C1 segment of cervical spinal cord (tissue), 14 donors: ENCODE measurements at places on chromosomes 11 and 22.

GRCh38 chr11:289712-290620 is 1.0 kb downstream of the PGGHG start:
- DNase-seq, result no peak

DNA sequence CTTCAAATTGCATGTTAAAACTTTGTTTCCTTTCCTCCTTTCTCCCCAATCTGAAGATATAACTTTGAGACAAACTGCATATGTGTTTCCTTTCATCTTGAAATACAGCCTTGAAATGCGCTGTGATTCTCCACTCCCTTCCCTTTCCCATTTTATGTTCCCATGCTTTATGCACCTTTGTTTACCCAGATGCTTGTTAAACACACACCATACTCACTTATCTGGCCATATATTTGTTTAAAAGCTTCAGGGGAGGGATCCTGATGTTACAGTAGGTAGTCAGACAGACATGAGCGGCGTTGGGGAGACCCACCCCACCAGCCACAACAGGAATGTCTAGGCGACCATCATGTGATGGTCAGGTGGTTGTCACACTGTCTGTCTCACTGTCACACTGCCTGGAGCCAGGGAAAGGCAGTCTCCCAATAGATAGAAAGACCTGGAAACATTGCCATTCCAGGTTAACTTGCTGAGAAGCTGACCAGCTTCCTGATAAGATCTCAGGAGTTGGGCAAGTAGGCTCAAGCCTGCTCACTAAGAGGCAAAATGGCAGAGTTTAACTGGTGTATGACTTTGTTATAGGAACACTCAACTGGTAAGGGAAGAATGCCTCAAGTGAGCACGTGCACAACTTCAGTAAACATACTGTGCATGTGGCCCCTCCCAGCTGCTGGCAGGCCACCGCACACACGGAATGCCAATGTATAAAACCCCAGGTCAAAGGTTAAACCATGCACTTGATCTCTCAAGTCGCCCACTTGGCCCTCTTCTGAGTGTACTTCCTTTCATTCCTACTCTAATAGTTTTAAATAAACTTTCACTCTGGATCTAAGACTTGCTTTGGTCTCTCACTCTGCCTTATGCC is 23.5 kb upstream of the MSANTD2 start:
- DNase-seq, result no peak

DNA sequence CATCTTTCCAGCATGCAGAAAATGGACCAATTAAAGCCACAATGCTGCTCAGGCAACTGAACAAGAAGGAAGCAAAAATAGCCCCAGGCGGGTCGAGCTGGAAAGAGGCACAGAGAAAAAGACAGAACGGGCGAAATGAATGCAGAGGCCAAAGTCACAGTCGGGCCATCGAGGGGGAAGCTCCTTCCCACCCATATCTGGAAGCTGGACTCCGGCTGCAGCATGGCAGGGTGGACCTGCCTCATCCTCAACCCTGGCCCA is 58.6 kb upstream of the PRDM11 start:
- DNase-seq, result no peak

- no peak for DNase-seq
These were observed 5.6 kb downstream of the GAL start for GRCh38 chr11:68689737-68690625.

DNA sequence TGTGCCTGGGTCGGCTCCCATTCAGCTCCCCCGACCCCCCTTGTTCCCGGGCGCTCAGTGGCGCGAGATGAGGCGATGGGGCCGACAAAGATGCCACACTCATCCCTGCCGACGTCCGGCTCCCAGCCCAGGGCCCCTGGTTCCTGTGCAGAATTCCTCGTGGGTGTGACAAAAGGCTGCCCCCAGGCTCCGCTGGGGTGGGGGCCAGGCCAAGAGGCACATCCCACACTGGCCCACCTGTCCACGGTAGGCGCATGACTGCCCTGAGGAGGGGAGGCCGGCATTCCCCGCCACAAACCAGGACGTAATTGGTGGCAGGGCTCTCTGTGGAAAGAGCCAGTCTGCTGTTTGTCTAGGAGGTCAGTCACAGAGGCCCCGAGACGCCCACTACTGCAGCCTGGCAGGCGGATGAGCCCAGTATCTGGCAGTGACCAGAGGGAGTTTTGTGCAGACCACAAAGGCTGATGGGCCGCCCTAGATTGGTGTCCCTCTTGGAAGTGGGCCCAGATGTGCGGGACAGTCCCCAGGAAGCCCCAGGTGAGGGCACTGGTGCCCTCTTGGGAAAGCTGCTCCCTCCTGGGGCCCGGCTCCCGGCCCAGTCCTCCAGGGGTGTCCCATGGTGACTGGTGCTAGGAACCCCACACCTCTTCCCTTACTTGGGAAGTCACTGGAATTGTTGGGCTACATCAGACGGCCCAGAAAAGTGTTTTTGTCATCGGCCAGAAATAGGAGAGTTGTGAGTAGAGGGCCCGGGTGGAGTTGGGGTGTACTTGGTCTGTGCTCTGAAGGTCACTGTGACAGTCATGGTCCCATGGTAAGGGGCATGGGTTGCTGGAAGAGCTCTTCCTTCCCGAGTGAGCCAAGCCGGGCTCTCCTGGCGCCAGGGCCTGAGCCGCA is 5.8 kb downstream of the CCND1 start:
- no peak for DNase-seq

DNA sequence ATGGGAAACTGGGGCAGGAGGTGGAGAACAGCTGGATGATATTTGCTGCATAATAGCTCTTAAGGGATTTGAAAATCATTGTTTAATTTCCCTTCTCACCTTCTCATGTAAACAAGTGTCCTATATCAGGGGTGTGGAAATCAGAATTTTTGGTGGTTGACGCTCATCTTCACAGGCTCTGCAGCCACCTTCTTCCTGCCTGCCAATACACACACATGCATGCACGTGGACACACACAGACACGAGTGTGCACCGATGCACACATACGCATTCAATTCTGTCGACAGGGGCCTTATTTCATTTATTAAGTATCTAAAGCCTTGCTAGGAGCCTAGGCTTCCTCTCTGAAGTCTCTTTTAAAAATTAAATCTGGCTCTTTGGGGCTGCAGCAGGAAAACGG is 349.4 kb upstream of the NCAM1 start:
- no peak for DNase-seq

- DNase-seq, result no peak
These were observed 114.3 kb downstream of the ARHGAP42 start for GRCh38 chr11:100801225-100801999.

- peak; percentile 43 for DNase-seq
These were observed 6.7 kb upstream of the PAX6 start for GRCh38 chr11:31817621-31818424.

DNA sequence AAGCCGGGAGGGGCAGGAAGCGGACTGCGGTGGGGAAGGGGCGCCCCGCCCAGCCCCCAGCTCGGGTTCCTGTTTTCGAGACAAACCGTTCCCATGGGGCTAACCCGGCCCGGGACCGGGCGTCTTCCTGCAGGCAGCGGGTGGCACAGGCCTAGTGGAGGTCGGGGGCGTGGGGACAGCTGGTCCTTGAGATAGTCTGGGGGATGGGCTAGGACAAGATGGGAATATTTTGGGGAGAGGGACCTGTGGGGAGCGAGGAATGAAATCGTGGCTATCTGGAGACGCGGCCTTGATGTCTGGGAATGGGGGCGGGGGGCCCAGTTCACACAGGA is 1.2 kb upstream of the RASGRP2 start:
- peak; percentile 41 for DNase-seq

GRCh38 chr11:60918251-60918938 is 4.4 kb downstream of the TMEM109 start:
- no peak for DNase-seq

- DNase-seq, result no peak
These were observed 3.6 kb upstream of the VPS37C start for GRCh38 chr11:61164606-61165424.

- no peak for DNase-seq
These were observed 375.3 kb downstream of the DYNC2H1 start for GRCh38 chr11:103484545-103484944.

DNA sequence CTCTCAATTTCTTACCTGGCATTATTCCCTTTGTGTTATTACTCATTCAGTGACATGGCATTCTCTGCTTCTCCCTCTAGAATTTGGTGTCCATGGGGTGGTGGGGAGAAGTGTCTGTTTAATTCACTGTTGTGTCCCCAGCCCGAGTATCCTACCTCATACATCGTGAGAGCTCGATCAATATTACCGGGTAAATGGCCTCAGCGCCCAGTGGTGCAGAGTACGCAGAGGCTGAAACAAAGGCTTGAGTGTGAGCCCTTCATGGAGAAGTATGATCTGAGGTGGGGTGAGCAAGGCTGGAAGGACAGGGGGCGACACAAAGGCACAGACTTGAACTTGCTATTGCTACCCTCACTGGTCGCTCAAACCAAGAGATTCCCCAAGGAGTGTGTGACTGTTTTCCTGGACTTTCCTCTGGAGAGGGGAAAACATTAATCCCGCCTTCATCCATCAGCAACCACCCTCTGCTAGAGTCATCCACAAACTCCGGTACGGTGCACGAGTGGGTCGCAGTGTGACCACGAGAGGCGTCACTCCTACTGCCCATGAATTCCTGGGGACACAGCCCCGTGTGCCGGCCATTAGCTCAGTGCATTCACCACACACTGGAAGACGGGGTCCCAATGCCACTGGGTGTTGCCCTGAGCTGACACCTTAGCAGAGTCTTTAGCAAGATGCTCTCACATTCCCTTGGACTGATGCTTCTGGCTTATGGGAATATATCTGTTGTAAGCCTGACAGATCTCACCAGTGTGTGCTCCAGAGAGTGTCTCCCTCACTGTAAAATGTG is 35.0 kb upstream of the CCND1 start:
- no peak for DNase-seq

- no peak for DNase-seq
These were observed 3.9 kb downstream of the TMEM134 start for GRCh38 chr11:67465189-67465510.

- DNase-seq, result no peak
These were observed 17.5 kb upstream of the SLC25A1 start for GRCh38 chr22:19195796-19196731.

- DNase-seq, result no peak
These were observed at the start of gene SLC17A6 for GRCh38 chr11:22337596-22338485. Gene SLC17A6, plus strand, starts transcription at chr11:22338381. Its CDS starts 153 bp downstream, at chr11:22338534.

DNA sequence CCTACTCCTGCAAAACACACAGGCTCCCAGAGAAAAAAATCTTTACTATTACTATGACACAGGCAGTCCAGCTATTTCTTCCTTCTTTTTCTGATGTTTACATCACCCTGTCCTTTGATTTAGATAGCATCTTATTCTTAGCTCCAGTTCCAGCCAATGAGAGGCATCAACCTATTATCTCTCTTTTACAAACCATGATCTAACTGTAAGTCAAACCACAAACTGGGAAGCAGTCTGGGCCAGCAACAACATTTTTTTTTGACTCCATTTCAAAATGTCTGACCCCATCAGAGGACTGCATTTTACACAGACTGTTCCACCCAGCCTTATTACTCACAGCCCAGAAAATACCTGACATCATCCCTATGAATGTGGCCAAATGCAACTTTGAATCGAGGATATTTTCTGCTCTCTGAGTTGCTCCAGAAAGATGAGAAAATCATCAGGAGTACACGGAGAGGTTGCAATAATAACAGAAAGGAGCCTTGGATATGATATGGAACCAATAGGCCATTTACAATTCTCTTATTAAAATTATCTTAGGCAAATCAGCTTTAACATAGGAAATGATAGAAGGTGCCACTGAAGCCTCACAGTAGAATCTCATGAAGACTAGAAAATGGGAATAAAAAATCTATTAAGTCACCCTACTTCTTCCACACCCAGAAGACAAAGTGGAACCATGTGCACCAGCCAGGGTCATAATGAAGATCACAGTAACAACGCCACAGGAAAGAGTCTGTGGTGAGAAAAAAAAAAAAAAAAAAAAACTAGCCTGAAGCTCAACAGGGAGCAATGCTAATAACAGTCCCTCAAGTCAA is 21.2 kb downstream of the TBRG1 start:
- no peak for DNase-seq

- DNase-seq, result no peak
These were observed 8.6 kb upstream of the TRIM29 start for GRCh38 chr11:120146413-120147093.

GRCh38 chr22:41415554-41415953 is 31.0 kb downstream of the TOB2 start:
- DNase-seq, result no peak

DNA sequence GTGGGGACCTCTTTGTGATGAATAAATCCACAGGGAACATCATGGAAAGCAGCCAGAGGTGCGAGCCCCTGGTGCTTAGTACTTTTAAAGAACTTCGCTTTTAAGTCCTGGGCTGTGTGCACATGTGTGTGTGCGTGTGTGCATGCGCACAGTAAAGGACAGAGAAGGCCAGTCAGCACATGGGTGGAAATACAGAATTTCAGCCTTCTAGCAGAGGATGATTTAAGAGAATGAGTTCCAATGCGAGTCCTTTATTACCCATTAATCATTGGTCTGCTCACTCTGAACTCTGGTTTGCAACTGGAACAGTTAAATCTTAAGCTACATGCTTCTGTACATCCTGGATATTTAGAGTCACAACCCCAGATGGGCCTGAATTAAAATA is 18.9 kb downstream of the TEAD1 start:
- no peak for DNase-seq

GRCh38 chr11:22044126-22044525 is 148.8 kb upstream of the ANO5 start:
- no peak for DNase-seq

DNA sequence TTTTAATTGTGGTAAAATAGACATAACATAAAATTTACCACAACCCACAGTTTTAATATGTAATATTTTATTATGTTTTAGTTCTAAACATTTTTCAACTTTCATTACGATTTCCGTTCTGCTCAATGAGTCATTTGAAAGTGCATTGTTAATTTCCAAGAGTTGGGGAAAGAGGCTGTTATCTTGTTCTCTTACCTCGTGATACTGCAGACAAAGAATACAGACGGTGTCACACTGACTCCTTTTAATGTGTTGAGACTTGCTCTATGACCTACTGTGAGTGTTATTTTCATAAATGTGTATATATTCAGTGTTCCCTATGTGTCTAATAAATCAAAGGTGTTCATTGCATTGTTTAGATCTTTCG is 10.8 kb upstream of the RAC2 start:
- no peak for DNase-seq

- no peak for DNase-seq
These were observed 14.3 kb upstream of the AIFM3 start for GRCh38 chr22:20952544-20953341.

GRCh38 chr11:32659672-32660071 is 76.0 kb downstream of the EIF3M start:
- DNase-seq, result no peak

DNA sequence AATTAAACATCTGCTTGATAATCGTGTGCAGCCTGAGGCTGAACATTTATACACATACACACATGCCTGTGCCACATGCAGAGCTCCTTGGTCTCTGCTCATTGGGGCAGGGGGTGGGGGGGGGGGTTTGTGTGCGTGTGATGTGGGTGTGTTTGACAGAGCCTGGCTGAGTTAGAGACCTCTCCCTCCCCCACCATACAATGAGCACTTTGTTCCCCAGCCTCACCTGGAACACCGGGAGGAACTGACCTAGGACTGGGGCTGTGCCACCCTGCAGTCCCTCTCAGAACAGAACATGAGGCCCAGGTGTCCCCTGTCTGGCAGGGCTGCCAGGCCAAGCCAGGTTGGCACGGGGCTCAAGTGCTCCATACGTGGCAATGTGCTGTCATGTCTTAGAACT is 96.6 kb downstream of the TP53I11 start:
- no peak for DNase-seq

- no peak for DNase-seq
These were observed 43.8 kb downstream of the PRR5L start for GRCh38 chr11:36339888-36340287.
